Activated naive CD8-positive, alpha-beta T cell treated with anti-CD3 and anti-CD28 coated beads, Interleukin-2, amount 50 U/mL, for 24 hours (primary cell): ENCODE measurements at places on chromosomes 6 and 20.

DNA sequence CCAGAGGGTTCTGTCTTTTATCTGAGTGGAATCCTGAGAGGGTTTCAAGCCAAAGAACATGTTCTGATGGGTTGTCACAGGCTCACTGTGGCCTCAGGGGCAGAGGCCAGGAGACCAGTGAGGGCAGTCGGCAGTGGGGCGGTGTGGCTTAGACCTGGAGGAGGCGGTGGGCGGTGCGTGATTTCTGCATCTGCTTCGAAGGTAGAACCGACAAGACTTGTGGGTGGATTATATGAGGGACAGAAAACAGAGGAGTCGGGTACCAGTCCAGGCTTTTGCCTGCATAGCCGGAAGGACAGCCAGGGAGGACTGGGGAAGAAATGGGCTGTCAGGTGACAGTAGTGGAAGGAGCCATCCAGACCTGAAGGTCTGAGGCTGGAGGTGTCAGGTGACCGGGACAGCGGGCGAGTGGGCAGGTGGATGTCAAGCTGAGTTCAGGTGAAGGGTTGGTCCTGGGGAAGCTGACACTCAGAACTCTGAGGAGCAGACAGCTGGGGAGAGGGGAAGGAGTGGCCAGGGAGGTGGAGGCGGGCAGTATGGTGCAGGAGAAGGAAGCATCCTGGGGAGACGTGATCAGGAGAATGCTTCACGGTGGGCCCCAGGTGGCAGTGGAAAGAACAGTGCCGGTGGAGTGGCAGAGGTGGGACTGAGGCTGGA is 3.1 kb downstream of the CTSZ start:
- H3K4me1 ChIP-seq, result peaks cover 34% of the 10 kb centered on the region
- peaks cover 8% of the 10 kb centered on the region for H3K36me3 ChIP-seq
- H3K4me3 ChIP-seq, result peak overlapping the region; percentile 78
- peak overlapping the region; percentile 82 for H3K27ac ChIP-seq

DNA sequence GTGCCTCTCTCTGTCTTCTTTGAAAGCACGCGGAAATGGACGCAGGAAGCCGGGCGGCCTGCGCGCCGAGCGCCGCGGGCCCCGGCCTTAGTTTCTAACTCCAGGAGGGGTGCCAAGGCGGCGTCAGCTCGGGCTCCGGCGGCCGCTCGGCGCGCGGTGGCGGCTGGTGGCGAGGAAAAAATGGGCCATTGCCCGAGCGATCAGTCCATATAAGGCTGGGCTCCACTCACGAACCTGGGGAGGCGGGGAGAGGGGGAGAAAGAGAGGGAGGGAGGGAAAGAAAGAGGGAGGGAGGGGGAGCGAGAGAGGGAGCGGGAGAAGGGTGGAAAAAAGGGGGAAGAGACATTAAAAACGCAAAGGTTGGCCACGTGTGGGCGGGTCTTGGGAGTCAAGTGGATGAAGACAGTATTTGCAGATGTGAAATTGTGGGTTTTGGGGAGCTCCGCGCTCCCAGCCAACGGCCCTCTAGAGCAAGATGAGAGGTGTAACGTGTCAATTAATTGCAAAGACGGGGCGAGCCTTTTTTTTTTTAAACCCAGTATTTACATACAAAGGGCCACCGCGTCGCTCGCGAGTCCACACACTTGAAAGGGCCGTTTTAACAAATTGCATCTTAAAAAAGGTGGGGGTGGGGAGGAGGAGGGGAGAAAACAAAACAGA is at the start of gene NKX2-2:
Gene NKX2-2 (minus strand): TSS at position 184 of the 660 bp plus-strand sequence. CDS start 395 bp downstream, outside the sequence.
- DNase-seq, result peak; percentile 5
- peaks cover 73% of the 10 kb centered on the region for H3K27me3 ChIP-seq
- peak within 1 kb of the TSS; percentile 66 for H3K4me3 ChIP-seq

GRCh38 chr6:36756786-36757185 is 59.2 kb downstream of the RAB44 start:
- H3K4me3 ChIP-seq, result peak overlapping the region; percentile 67
- no peak for DNase-seq
- peak overlapping the region; percentile 90 for H3K27ac ChIP-seq
- no peaks in the 10 kb centered on the region for H3K36me3 ChIP-seq

DNA sequence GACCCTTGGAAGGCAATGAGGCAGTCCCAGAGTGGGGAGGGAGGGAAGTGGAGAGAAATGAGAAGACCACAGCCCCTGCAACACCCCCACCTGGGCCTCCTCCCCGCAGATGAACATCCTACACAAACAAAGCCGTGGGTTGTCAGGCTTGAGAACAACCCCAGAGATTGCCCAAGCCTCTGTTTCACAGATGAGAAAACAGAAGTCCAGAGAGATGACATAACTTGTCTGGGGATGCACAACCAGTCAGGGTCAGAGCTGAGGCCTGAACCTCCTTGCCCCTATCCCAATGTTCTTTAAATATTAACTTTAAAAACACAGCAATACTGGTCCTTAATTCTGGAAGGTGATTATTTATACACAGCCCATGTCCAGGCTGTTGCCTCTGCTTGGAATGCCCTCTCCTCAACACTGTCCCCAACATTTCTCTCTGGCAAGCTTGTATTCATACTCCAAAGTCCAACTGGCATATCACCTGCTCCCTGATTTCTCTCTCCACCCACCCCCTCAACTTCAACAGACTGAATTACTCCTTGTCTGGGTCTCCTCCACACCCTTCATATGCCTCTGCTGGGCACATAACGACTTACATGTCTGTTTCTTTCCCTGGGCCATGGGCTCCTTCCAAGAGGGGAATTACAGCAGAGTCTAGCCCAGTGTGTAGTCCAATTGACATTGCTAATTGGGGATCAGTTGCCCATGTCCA is 135.5 kb upstream of the LRFN2 start:
- H3K4me1 ChIP-seq, result peaks cover 12% of the 10 kb centered on the region
- H3K27ac ChIP-seq, result no peak overlapping the region
- no peak for DNase-seq
- no peak overlapping the region for H3K4me3 ChIP-seq
- H3K27me3 ChIP-seq, result no peaks in the 10 kb centered on the region
- H3K36me3 ChIP-seq, result no peaks in the 10 kb centered on the region

GRCh38 chr6:85680388-85680787 is 37.7 kb upstream of the SYNCRIP start:
- H3K4me3 ChIP-seq, result peak overlapping the region; percentile 100
- DNase-seq, result no peak
- peaks cover 42% of the 10 kb centered on the region for H3K36me3 ChIP-seq
- H3K27ac ChIP-seq, result peak overlapping the region; percentile 100
- H3K27me3 ChIP-seq, result peaks cover 4% of the 10 kb centered on the region
